B cell (primary cell): ENCODE measurements at places on chromosomes 11 and 22.

DNA sequence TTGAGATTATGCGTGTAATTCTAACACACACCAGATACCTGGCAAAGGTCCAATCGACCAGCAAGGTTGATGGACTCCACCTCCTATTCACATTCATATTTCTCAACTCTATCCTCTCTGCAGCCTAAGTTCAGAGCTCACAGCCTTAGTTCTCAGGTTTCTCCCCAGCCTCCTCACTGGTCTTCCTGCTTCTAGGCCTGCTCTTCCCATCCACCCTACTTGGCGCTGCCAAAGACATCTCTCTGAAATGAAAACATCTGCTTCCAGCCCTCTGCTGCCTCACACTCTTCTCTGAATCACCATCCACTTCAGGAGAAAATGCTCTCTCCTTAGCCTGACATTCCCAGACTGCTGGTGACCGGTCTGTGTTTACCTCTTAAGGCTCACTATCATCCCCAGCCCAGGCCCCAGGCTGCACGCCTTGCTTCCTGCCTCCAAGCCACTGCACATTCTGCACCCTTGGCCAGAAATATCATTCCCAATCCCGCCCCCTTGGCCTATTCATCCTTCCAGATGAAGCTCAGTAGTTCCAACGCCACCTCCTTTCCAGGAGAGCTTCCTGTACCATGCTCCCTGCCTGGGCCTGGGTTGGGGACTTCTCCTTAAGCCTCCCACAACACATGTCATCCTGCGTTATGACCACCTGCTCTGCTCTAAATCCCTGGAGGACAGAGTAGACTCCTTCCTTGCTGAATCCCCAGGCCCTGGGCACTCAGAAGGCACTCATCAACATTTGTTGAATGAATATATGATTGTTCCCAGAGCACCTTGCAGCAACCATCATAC lies 3.5 kb downstream of the ARRB1 start:
- DNase-seq, result no peak

DNA sequence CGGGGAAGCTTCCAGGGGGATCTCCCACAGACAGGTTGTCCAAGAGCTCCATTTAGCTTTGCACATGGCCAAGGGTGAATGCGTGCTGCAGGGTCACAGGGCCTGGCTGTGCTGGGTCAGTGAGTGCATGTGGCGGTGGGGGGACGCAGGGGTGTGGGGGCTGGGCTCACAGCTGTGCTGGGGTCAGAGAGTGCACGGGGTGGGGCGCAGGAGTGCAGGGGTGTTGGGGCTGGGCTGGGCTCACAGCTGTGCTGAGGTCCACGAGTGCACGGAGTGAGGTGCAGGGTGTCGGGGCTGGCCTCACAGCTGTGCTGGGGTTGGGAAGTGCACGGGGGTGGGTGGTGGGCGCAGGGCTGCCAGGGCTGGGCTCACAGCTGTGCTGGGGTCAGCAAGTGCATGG lies 557.7 kb downstream of the BRD1 start:
- no peak for DNase-seq

DNA sequence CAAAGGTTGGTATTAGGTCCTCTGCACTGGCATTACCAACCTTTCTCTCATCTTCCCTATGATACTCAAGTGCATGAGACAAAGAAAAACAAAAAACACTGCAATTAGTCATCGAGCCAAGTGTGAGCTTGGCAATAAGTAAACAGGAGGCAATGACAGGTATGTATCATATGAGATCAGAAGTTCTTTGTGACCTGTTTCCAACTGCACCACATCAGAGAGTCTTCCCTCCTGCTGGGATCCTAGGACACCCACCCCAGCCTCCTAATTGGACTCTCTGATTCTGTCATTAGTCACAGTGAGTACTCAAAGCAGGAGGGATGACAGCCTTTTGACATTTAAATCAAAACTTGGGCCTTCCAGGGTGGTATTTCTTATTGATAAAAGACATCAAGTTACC lies 7.8 kb upstream of the JAML start:
- DNase-seq, result no peak

- DNase-seq, result no peak
Observed at GRCh38 chr11:91653079-91653754, 571.4 kb upstream of the FAT3 start.

DNA sequence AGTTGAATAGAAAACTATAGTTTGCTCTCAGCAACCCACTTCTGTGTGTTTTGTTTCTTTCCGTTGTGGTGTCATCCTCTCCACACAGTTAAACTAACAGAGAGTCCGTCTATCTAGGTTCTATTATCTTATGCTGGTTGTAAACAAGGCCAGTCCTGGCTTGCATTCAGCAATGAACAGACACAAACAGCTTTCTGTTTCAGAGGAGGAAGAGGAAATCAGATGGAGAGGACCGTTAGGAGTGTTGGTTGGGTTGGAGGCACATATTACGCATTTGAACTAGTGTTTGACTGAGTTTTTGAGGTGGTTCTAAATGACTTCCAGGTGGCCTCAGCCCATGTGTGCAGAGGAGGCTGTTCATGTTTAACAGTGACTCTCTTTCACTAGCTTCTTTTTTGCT lies 129.5 kb upstream of the SORL1-AS1 start:
- no peak for DNase-seq

DNA sequence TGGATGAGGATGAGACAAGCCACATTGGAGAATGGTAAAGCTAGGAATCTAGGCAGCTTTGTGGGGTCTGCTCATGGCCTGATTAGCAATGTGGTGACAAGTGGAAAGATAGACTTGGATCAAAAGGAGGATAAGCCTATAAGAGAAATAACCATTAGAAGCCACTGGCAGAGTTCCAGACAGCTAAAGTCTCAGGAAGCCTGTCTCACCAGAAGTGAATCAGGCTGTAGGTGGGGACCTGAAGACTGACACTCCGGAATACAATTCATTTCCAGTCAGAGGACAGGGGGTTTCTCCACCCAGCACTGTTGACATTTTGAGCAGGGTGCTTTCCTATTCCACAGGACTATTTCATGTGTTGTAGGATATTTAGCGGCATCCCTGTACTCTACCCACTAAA lies 129.7 kb downstream of the ARHGAP42 start:
- no peak for DNase-seq

DNA sequence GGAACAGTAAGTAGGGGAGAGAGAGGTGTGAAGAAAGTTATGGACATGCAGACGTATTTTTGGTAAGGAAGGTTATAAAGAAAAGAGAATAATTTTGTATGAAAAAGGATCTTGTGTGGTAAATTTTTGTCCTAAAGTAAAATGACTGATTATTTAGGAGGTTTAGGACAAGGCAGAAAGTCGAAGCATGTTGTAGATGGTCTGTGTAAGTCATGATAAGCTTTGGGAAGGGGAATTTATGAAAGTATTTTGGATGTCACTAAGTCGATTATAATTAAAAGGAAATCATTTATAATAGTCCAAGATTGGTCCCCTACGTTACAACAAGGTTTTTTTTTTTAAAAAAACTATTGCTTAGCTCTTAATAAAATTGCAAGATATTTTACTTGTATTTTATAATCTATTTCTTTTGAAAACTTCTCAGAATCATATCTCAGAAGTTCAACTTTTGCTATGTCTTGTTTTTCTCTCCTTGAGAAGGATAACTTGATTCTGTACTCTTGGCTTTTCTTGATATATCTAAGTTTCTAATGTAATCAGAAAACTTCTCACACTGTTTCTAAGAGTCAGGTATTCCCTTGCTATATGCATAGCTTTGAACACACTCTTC lies 10.9 kb upstream of the CABP2 start:
- no peak for DNase-seq

DNA sequence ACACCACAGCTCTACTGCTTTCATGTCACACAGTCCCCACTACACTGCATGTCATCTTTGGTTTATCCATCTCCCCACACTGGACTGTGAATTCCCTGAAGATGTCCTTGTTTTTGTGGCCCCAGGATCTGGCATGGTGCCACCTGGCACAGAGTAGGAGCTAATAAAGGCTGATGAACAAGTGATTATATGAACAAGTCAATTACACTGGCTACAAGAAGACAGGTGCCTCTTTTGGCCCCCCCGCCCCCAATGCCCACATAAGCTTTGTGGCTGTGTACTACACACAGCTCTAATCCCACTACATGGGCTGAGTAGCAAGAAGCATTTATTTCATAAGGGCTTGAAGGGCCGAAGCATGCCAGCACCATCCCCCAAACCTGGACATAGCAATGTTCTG lies 24.7 kb downstream of the PLEKHA7 start:
- DNase-seq, result no peak

DNA sequence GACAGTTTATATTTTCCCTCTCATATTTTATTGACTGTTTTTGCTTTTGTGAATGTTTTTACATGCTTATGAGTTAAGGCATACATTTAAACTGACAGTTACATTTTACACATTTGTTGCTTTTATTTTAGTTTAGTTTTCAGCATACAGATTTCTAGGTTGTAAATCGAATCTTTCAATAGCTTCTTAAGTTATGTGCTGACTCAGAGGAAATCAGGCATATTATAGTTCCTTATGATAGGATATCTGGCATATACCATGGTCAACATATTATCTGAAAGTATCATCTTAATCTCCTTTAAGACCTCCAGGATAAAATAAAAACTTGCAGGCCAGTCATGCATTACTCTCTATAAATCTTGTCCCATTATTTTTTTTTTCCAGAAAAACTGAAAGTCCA lies 916.6 kb downstream of the LRRC4C start:
- no peak for DNase-seq

DNA sequence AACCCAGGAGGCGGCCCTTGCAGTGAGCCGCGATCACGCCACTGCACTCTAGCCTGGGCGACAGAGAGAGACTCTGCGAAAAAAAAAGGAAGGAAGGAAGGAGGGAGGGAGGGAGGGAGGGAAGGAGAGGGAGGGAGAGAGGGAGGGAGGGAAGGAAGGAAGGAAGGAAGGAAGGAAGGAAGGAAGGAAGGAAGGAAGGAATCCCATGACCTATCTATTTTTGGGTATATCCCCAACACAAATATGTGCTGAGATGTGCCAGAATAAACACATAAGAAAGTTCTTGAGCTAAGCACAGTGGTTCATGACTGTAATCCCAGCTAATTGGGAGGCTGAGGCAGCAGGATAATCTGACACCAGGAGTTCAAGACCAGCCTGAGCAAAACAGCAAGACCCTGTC lies 82.0 kb downstream of the SIK3 start:
- no peak for DNase-seq
